ENCODE measurements at places on chromosomes 12 and 14.

DNA sequence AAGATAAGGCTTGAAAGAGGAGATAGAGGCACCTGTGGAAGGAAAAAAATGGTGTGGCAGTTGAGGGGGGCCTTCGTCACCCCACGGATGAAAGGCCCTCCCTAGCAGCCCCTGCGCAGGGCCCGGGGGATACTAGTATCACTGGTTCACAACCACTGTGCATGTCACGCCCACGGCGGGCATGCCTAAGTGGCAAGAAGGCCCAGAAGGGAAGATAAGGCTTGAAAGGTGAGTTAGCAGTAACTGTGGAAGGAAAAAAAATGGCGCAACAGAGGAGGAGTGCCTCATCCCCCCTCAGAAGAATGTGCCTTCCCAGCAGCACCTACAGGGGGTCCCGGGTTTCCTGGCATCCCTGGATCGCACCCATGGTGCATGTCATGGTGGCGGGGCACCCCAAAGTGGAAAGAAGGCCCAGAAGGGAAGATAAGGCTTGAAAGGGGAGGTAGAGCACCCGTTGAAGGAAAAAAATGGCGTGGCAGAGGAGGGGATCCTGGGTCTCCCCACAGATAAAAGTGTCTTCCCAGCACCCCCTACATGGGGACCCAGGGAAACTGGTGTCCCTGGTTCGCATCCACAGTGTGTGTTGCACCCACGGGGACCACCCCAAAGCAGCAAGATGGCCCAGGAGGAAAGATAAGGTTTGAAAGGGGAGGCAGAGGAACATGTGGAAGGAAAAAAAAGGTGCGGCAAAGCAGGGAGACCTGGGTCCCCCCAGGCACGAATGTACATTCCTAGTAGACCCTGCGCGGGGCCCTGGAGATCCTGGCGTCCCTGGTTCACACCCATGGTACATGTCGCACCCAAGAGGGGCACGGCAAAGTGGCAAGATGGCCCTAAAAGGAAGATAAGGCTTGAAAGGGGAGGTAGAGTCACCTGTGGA, 279.2 kb downstream of the ALG10 start:
- DNase-seq, result no peak

GRCh38 chr12:54158610-54159009, 30.2 kb downstream of the SMUG1 start:
- DNase-seq, result no peak

GRCh38 chr14:100622224-100622623, 35.0 kb upstream of the BEGAIN start:
- DNase-seq, result no peak

GRCh38 chr12:133130038-133130807, at the start of the genes ZNF10 and ZNF891:
Gene ZNF10, plus strand, starts transcription at chr12:133130627. Its CDS starts 13,866 bp downstream, at chr12:133144493.
Gene ZNF891, minus strand, starts transcription at chr12:133130274. Its CDS starts 8,356 bp downstream, at chr12:133121918.
- DNase-seq, result peak; percentile 96

DNA sequence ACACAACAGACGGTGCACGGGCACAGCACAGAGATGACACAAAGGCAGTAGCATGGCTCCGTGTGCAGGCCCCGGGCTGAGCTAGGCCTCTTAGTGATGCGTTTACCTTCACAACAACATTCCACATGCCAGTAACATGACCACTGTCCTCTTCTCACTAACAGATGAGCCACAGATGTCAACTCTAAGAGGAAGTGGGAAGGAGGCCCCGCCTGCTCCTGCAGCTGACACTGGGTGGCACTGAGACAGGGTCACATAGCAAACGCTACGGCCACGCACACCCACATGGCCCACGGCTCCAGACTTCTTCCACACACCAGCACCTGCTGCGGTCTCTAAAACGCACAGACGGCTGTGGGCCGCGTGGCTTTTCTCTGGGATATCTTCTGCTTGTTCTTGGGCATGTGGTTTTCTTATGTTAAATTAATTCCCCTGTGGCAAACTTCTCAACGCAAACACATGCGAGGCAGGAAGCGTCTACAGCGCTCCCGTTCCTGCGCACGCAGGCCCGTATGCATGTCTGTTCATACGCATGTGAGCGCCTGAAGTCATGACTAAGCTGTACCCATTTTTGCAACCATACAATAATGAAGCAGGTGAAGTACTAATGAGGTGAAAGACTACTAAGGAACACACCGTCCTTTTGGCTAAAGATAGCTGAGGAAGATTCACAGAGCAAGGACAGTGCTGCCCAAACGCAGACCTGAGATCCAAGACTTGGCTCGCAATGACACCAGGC, 26.8 kb downstream of the AMN start:
- DNase-seq, result no peak

- DNase-seq, result no peak
These were observed 30.4 kb downstream of the RAP1B start for GRCh38 chr12:68641138-68641537.

GRCh38 chr14:99660794-99661193, 15.9 kb downstream of the HHIPL1 start:
- DNase-seq, result no peak

DNA sequence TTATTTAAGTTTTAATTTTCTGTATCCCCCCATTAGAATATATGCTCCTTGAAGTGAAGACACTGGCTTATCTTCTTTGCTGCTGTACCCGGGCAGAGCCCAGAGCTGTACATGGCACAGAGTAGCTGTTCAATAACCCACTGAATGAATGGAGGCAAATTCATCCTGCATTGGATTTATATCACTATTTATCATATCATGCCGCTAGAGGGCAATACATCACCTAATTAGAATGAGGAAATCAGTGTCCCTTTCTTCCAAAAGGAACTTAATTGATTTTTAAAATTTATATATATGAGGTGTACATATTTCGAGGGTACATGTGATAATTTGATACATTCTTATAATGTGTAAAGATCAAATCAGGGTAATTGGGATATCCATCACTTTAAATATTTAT, 89.2 kb upstream of the TMEM260 start:
- no peak for DNase-seq

GRCh38 chr12:15122344-15122743, 98.9 kb downstream of the RERG start:
- no peak for DNase-seq

DNA sequence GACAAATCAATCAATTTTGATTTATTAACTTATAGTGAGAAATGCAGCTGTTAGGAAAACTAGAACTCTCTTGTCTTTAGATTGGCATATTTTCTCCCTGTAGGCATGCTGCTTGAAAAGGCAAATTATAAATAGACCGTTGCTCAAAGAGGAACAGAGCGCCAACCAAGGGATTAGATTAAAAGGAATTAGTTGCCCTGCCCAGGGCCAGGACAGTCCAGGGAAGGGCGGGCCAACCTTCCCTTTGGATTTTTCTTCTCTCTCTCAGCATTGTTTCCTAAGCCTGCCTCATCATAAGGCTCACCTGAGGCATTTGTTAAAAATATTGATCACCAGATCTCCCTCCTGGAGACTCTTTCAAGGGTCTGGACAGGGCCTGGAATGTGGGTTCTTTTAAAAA, 8.6 kb downstream of the CIPC start:
- DNase-seq, result no peak

DNA sequence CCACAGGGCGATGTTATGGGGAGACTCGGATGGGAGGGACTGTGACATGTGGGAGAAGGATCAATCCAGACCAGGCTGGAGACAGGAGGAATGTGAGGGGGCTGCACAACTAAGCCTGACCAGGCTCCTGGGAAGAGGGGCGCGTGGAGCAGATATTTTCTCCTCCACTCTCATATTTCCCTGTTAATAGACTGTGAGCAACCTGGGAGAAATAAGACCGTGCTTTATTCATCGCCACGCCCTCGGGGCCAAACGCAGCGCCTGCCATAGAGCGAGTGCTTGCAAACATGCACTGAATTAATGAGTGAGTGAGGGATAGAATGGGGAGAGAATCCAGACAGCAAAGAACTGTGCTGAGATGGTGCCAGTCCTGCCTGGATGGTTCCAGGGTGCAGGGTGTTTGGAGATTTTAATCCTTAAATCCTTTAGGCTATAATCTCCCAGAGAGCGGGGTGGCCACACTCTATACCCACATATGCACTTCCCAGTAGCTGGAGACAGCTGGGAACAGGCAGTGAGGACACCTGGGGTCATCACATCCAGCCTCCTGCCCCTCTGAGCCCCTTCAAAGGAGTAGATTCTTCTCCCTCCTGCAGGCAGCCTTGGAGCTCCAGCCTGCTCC, 13.6 kb upstream of the FAIM2 start:
- no peak for DNase-seq

- no peak for DNase-seq
These were observed 442.6 kb downstream of the GXYLT1 start for GRCh38 chr12:41701943-41702601.

GRCh38 chr12:69999561-69999960, 174.5 kb downstream of the MYRFL start:
- DNase-seq, result no peak

- no peak for DNase-seq
These were observed 9.8 kb downstream of the CHPT1 start for GRCh38 chr12:101707131-101707782.

- DNase-seq, result no peak
These were observed 806.0 kb upstream of the ATXN7L3B start for GRCh38 chr12:73731658-73732057.

GRCh38 chr12:119258149-119258548, 76.4 kb upstream of the CCDC60 start:
- DNase-seq, result no peak

GRCh38 chr14:102734436-102734835, 42.8 kb upstream of the TRAF3 start:
- no peak for DNase-seq

DNA sequence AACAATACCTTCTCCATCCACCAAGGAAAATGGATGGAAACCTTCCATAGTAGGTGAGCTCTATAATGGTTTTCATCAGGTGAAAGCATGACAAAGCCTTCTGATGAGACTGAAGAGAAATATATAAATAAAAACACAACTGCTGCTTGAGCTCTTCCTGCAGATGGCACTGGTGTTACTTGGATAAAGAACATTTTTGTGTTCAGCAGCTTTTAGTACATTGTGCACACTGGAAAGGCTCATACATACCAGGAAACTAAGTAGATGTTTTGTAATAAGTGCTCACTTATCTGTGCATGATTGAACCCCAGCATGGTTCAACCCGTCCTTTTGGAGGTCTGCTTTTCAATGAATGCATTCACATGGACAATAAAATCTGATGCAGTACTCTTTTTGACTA, 357.3 kb upstream of the MIS18BP1 start:
- DNase-seq, result no peak

- no peak for DNase-seq
These were observed 6.5 kb downstream of the MAPK1IP1L start for GRCh38 chr14:55057919-55058318.

GRCh38 chr14:37545174-37545573, 49.9 kb downstream of the FOXA1 start:
- no peak for DNase-seq

- no peak for DNase-seq
These were observed 33.5 kb downstream of the SUDS3 start for GRCh38 chr12:118409834-118410233.

GRCh38 chr12:98399532-98399931, 115.9 kb upstream of the TMPO start:
- DNase-seq, result peak; percentile 23

DNA sequence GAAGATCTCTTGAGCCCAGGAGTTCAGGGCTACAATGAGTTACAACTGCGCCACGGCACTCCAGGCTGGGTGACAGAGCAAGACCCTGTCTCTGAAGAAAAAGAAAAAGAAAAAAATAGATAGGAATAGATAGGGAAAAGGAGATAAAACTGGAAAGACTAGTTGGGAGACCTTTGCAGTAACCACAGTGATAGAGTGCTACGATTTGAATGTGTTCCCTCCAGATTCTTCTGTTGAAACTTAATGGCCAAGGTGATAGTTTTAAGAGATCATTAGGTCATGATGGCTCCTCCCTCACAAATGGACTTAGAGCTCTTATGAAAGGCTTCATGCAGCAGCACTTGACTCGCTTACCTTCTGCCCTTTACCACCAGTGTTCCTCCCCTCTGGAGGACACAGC, 13.5 kb upstream of the ATF1 start:
- no peak for DNase-seq

- DNase-seq, result no peak
These were observed 113.0 kb downstream of the RALGAPA1 start for GRCh38 chr14:35696119-35696518.

GRCh38 chr12:27861428-27862167, 81.6 kb upstream of the MANSC4 start:
- DNase-seq, result no peak

DNA sequence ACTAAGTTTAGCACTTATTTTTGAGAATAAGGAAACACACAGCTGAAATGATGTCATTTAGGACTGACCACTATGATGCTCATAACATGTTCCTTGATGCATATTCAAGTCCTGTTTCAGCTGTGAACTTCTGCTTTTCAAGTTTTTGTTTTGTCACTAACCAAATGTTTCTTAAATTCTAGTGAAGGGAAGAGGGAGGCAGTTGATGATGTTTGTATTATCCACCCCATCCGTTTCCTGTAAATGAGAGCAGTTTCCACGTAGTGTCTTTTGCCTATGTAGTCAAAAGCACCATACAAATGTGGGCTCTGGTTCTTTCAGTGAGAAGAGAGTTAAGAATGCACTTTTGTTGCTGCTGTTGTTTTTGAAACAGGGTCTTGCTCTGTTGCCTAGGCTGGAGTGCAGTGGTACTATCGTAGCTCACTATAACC, 491.8 kb downstream of the PCNX1 start:
- DNase-seq, result no peak

GRCh38 chr14:96565811-96566210, 63.6 kb downstream of the PAPOLA start:
- no peak for DNase-seq

DNA sequence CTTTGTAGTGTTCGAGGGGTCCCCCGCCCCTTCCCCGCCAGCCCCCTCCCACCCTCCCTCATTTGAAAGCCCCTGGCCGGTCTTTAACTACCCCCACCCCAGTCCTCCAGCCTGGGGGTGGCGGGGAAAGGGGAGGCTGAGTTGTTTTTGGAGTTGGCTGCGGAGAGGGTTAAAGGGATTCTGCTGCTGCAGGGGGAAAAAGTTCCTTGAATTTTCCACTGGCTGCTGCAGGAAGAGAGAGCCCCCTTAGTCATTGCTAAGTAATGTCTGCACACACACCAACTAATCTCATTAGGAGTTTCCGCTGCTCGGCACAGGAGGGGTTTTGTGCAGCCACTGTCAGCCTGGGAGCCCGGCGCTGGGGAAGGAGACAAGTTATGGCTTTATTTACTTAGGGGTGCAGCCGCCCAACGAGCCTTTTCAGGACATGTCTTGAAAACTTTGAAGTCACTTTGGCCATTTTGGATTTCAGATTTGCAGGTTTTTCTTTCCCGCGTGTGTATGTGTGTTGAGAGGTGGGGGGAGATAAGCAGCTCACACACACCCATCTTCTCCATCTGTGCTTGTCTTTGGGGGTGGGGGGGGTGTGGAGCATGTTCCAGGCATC, 1.8 kb downstream of the ELK3 start:
- DNase-seq, result peak; percentile 26

Data from stimulated activated CD4-positive, alpha-beta T cell treated with anti-CD3 and anti-CD28 coated beads, Interleukin-1b, Interleukin-23, amount 100 ng/mL, for 1 hour (primary cell).